Stomach (tissue), 19 donors: ENCODE measurements at places on chromosomes 4 and X. TPM values are rescaled to one million over a fixed set of nuclear protein-coding genes. Genes with fewer than 3 reads are reported as not detected.
A peak's percentile ranks its signal among the peaks of the same experiment; 100 is the strongest.

Gene ZDHHC15
- 0.29 TPM for total RNA-seq

Gene DRD5
- not detected for total RNA-seq

Gene FAM9B
- total RNA-seq, result not detected

Gene GAGE13
- total RNA-seq, result not detected

Gene ARX
- total RNA-seq, result 0.29 TPM

Gene JAKMIP1
- 0.87 TPM for total RNA-seq

Gene UVSSA
- total RNA-seq, result 15.1 TPM

GRCh38 chrX:49919617-49920016 is 2.8 kb upstream of the CLCN5 start:
- DNase-seq, result peak; percentile 55

DNA sequence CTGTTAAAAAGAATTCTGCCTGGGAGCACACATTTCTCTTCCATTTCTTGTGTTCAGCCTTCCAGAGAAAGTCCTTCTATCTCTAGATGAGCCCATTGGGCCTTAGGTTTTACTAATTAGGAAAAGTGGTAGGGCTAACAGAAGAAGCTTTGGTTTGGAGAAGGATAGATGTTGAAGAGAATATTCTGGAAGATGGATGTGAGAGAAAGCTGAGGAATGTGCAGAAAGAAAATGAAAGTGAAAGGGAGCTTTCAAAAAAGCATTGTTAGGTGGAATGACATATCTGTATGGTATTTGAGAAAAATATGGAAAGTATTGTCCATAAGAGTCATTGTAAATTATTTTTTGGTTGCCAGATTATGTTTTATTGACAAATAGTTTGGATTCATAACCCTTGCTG is 474.8 kb upstream of the SLIT2 start:
- no peak for DNase-seq

GRCh38 chr4:21517126-21517859 is 431.3 kb downstream of the KCNIP4 start:
- no peak for DNase-seq

DNA sequence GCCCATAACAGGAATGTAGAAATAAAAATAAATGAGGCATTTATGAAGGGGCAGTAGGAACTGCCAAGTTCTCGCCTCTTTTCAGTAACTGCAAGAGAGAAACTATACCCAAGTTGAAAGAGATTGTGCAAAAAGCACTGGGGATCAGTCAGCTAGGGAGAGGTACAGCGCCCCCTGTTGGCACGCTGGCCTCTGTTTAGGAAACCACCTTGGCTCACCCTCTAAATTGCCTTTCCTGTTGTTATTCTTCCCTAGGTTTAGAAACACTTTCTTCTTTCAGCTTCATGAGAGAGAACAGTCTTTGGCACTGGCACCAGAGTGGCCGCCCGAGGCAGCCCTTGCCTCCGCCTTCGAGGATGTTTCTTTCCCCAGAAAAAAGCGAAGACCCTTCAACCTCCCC is 348.5 kb downstream of the MID1IP1 start:
- peak; percentile 87 for DNase-seq

GRCh38 chr4:129344058-129344457 is 248.1 kb downstream of the C4orf33 start:
- peak; percentile 69 for DNase-seq

DNA sequence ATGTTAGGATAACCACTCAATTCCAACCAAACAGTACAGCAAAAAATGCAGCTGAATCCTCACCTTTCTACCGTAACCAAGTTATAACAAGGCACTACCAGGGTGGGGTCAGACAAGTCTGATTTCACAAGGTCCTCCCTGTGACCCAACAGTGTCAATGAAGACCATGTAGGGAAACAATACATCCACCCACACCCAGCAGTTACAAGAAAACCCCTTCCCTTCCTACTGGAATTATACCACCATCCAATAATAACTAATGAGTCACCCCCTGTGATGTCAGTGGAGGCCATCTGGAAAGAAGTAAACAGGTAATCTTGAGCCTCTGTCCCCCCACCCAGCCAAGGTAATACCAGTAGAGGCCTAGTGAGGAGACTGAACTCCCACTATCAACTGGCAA is 117.6 kb downstream of the FGF16 start:
- no peak for DNase-seq

DNA sequence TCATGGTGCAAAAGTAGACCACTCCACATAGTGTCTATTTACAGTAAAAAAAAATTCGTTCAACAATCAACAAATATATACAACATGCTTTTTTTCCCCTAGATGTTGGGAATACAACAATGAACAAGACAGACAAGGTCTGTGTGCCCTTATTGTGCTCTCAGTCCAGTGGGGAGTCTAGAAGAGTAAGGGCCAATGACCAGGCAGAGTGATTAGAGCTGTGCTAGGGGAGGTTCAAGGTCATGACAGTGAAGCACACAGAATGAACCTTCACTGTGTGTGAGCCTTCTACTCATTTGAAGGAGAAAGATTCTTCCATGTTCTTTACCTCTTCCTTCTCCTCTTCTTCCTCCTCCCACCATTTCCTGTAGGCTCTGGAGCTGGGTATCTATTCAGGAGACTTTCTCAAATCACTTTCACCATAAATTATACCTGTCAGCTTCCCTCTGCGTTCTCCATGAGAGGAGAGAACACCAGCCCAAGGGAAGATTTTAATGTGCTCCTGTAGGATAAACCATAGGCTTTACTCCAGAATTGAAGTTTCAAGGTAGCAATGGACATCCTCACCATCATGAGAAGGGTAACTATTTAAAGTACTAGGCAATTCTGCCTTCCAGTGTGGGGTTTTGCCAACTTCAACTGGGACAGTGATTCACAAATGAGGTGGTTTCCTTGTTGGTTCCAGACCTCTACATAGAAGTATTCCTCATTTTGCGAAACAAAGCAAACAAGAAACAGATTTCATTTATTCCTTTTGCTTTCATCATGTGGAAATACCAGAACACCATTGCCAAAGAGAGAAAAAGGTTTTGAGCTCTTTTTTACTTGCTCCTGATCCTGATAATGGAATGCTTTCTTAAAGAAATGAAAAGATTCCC is 246.9 kb upstream of the GPC4 start:
- no peak for DNase-seq

DNA sequence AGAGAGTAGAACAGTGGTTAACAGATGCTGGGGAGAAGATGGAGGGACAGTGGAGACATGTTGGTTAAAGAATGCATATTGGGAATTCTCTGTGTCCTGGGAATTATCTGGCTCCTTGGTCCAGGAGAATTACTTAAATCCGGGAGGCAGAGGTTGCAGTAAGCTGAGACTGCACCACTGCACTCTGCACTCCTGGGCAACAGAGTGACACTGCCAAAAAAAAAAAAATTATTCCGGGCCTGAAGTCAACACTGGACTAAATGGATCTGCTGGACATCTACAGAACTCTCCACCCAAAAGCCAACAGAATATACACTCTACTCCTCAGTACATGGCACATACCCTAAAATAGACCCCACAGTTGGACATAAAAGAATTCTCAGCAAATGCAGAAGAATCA is 400.0 kb upstream of the CXorf51B start:
- no peak for DNase-seq

GRCh38 chrX:115968436-115969252 is 201.9 kb upstream of the AGTR2 start:
- DNase-seq, result no peak

GRCh38 chr4:55386840-55387239 is 8.9 kb upstream of the TMEM165 start:
- no peak for DNase-seq

DNA sequence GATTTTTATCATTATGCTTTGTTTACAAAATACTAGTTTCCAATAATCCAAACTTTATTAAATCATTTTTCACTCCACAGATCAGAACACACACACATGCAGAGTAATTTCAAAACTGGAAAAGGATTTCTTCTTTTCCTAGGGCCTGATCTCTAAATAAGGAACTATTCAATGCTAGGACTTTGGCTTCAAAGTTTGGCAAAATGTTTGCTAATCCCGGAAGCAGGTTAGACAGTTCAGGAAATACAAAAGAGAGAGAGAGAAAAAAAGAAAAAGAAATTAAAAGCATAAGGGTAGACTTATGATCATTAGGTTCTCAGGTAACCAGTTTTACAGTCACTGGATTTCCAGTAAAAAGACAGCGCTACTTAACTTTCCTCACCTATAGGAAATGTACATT is 211.0 kb downstream of the DCLK2 start:
- DNase-seq, result no peak

- DNase-seq, result no peak
These were observed 10.2 kb downstream of the GAK start for GRCh38 chr4:921830-922331.

DNA sequence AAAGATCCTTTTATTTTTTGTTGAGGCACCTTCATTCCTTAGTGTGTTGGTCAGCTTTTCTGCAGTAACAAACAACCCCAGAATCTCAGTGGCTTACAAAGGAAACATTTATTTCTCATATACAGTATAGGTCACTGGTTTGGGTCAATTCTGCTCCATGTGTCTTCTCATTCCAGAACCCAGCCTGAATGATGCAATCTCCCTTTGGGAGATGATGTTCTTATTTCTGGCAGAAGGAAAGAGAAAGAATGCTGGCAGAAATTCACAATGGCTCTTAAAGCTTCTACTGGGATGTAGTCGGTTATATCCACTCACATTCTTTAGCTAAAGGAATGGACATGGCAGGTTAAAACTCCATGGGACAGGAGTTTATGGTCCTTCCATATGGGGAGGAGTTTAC is 42.3 kb downstream of the IDS start:
- no peak for DNase-seq

DNA sequence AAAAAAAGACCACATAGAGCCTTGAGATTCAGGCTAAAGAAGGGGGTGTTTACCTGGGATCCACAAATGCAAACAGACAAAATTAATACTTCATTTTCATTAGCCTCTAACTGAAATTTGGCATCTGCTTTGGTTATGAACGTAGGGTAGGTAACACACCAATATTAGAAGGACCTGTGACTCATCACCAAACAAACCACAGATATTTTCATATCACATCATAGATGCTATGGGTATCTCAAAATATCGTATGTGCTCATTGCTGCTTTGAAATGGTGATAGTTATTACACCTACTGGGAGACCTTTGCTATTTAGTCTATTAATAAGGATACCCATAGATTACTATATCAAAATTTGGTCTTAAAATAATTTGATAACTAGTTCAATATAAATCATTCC is 180.6 kb upstream of the MAP3K15 start:
- DNase-seq, result no peak

DNA sequence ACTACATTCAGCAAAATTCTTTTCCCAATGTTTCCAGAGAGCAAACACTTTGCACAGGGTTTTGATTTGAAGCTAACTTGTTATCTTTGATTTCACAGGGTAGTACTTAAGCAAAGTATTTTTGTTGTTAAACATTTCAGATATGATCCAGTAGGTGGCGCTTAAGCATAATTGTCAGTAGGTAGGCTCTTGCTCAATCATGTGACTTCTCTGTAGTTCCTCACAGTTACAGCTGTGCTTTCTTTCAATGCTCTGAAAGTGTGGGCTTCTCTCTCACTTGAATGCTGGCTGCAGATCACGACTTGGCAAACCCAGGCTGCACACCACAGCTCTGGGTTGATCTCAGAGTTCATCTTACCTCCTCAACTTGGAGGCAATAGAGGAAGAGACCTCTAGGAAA is 1016.5 kb downstream of the SH3BGRL start:
- DNase-seq, result no peak

DNA sequence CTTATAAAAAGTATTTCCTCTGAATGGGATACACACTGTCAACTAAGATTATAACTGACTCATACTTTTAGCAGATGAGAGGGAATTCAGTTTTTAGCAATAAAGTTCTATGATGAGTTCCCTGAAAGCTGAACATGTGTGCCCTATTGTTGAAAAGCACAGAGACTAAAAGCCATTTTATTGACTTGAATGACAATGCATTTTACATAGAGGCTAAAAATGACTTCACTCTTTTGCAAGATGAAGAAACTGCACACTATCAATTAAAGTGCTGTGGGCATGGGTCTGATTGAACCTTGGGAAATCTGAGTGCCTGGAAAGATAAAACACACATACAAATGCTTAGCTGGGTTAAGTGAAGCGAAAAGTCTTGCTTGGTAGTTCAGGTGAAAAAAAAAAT is 633.4 kb downstream of the PDHA2 start:
- no peak for DNase-seq

- no peak for DNase-seq
These were observed 33.3 kb upstream of the PRDX4 start for GRCh38 chrX:23633834-23634580.

DNA sequence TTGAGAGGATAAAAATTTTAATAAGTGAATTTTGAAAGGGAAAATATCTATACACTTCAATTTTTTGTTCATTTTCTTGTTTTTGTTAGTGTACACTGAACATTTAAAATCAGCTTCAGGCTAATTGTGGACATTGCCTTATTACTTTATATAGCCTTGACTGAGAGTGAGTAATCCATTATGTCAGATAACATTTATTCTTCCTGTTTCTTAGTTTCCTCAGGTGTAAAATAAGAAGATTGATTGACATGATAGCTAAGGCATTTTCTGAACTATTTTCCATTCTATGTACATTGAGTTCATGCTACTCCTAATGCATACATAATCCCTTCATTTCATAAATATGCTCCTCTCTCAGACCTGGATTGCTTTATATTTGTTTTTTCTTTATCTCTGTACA is 607.3 kb upstream of the AADAT start:
- no peak for DNase-seq

- no peak for DNase-seq
These were observed 144.4 kb downstream of the AMMECR1 start for GRCh38 chrX:110173192-110174175.

GRCh38 chrX:138761380-138761779 is 49.9 kb upstream of the FGF13 start:
- no peak for DNase-seq

GRCh38 chr4:55028196-55028595 is 97.2 kb downstream of the KDR start:
- no peak for DNase-seq

DNA sequence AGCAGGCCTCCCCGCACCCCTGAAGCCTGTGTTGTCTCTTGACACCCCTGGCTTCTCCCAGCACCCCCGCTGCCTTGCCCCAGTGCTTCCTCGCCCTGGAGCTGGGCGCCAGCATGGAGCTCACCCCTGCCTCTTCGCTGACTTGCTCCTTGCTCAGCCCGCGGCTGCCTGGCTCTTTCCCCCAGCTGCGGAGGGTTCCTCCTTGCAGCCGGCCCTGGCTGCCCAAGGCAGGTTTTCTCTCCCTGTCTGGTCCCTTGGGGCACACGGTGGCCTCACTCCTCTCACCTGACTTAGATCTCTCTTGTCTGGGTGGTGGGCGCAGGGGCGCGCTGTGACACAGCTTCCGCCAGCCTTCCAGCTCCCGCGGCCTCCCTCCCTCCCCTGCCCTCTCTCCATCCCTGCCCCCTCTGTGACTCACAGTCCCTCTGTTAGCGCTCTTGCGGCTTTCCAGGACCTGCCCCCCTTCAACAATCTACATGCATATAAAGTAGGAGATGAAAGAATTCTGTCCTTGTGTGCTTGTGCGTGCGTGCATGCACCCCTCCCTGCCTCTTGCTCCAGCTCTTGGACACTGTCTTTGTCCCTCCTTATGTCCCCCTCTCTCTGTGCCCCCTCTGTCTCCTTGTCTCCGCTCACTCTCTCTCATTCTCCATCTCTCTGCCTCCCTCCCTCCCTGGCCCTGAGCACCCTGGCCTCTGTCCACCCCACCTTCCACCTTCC is 2.2 kb downstream of the PLXNB3 start:
- peak; percentile 80 for DNase-seq
